Mesothelial cell of epicardium (in vitro differentiated cells): ENCODE measurements at places on chromosomes 12 and 14.
A peak's percentile ranks its signal among the peaks of the same experiment; 100 is the strongest.

- H3K27ac ChIP-seq, result no peak overlapping the region
- no peak for DNase-seq
- H3K4me3 ChIP-seq, result no peak overlapping the region
- no peaks in the 10 kb centered on the region for H3K4me1 ChIP-seq
- H3K27me3 ChIP-seq, result no peaks in the 10 kb centered on the region
These were observed 768.2 kb upstream of the ALG10B start for GRCh38 chr12:37548266-37548805.

DNA sequence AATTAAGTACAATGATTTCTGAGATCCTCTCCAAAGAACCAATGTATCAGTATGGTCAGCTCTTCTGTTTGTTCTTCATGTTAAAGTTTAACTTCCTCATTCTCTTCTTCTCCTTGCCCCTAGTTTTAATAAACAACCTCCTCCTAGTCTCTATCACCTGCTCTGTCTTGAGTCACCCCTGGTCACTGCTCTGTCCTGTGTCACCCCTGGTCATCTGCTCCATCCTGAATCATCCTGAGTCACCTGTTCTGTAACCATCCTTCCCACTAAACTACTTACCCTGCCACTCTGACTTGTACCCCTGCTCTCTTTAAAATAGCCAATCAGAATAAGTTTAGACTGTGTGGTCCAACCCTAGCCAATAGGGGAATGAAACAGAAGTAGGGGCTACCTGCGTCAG lies 100.5 kb downstream of the ALG10B start:
- no peak overlapping the region for H3K27ac ChIP-seq
- no peaks in the 10 kb centered on the region for H3K36me3 ChIP-seq
- no peaks in the 10 kb centered on the region for H3K27me3 ChIP-seq
- DNase-seq, result no peak
- no peak overlapping the region for H3K4me3 ChIP-seq
- H3K4me1 ChIP-seq, result no peaks in the 10 kb centered on the region

DNA sequence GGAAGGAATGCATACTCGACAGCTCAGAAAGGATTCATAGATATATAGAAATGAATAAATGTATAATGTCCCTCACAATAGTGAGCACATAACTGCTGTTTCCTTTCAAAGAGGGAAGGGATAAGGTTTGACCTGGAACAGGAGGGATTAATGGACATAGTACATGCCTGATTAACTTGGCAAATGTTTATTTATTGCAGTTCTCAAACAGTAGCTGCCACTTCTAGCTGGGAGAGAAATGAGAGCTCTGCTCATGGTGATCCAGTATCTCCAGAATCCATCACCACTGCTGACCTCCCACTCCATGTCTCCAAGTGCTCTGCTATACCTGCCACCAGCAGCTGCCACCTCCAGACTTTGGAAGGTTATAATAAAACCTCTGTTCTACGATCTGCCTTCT lies 108.1 kb downstream of the LRIG3 start:
- DNase-seq, result no peak
- no peaks in the 10 kb centered on the region for H3K27me3 ChIP-seq
- peaks cover 13% of the 10 kb centered on the region for H3K4me1 ChIP-seq
- no peaks in the 10 kb centered on the region for H3K36me3 ChIP-seq
- H3K27ac ChIP-seq, result no peak overlapping the region

DNA sequence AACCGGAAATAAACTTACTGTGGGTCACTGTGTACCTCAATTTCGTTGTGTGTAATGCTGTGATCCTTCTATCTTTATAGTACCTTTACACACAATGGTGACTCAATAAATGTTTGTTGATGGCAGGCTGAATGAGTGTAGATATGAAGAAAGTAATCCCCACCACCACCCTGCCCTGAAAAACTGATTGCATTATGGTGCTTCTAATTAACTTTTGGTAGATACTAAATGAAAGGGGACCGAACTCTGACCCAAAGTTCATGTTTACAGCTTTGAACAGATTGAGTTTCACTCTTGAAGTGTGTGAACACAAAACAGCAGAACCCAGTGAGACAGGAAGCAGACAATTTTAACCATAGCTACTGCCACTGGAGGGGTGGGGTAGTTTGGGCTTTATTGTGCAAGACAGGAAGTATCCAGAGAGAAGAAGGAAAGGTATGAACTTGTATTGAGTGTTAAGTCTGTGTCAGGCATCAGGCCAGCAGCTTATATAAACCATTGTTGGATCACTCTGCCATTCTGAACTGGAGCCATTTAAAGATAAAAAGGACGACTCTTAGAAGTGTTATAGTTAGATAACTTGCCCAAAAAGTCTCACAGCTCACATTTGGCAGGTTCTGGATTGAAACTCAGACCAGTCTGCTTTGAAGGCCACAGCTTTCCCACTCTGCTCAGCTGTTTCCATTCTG lies 197.0 kb upstream of the AMIGO2 start:
- peaks cover 12% of the 10 kb centered on the region for H3K4me1 ChIP-seq
- no peak overlapping the region for H3K4me3 ChIP-seq
- H3K36me3 ChIP-seq, result no peaks in the 10 kb centered on the region
- no peaks in the 10 kb centered on the region for H3K27me3 ChIP-seq

DNA sequence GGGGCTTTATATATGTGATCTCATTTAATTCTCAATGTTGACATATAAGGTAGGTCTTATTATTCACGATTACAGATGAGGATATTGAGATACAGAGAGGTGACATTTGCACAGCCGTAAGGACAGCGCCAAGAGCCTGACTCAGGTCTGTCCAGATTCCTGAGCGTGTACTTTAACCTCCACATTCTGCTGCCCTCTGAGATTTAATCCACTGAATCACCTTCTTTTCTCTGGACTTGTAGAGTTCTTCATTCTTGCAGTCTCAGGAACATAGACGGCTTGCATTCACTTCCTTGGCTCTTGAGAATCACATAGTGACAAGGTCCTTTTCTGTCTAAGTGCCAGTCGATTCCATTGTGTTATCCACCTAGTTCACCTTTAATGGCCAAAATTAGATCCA lies 141.0 kb upstream of the ARHGAP5 start:
- H3K4me3 ChIP-seq, result no peak overlapping the region
- H3K27ac ChIP-seq, result no peak overlapping the region
- H3K36me3 ChIP-seq, result no peaks in the 10 kb centered on the region
- no peak for DNase-seq
- peaks cover 16% of the 10 kb centered on the region for H3K4me1 ChIP-seq

GRCh38 chr14:97931273-97931672 lies 1134.1 kb downstream of the VRK1 start:
- H3K27me3 ChIP-seq, result peaks cover 10% of the 10 kb centered on the region
- H3K27ac ChIP-seq, result no peak overlapping the region
- no peak overlapping the region for H3K4me3 ChIP-seq
- H3K4me1 ChIP-seq, result peaks cover 7% of the 10 kb centered on the region

DNA sequence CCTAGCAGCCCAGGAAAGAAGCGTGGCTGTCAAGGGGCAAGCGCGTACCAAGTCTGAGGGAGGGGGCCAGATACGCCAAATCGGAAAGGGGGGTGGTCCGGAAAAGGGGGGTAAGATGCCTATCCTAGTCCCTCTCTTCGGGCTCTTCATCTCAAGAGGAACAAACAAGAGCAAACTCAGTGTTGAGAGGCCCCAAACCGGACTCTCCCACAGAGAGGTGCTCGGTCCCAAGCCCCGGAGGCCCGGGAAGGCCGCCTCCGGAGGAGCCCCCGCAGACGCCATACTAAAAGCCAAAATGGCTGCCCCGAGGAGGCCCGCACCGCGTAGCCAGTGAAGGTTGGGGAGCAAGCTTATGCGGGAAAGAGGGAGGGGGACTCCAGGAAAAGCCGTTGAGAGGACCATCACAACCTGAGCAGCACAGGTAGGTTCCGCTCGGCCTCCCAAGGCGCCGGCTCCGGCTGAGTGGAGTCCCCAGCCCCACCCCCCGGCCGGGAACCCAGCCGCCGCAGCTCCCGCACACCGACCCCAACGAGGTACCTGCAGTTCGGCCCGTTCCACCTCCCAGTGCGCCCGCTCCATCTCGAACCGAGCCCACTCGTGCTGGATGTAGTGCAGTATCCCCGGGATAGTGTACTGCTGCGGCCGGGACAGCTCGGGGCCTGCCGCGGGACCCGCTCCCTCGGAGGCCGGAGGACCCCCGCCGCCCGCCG lies at the start of gene AP4S1:
AP4S1 (plus strand) TSS at position 283 of the 710 bp plus-strand sequence. CDS start 40,548 bp downstream, outside the sequence.
- peak within 1 kb of the TSS; percentile 97 for H3K27ac ChIP-seq
- peak; percentile 63 for DNase-seq
- H3K27me3 ChIP-seq, result no peaks in the 10 kb centered on the region
- peaks cover 11% of the 10 kb centered on the region for H3K36me3 ChIP-seq
- peak within 1 kb of the TSS; percentile 77 for H3K4me3 ChIP-seq

DNA sequence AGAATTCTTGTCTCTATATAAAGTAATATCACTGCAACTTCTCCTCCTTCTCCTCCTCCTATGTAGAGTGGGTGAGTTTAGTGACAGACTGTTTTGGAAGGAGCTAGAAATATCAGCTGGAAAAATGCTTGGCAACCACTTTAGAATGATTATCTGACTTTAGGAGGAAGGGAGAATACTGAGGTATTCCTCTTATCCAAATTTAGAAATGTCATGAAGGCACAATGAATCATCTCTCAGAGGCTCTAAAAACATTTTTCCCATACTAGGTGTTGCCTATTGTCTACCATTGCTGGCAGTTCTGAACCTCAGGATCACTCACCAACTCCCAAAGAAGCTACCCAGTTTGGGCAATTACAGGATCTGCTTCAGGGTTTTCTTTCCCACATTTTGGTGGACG lies 306.6 kb upstream of the ATP2B1 start:
- H3K27ac ChIP-seq, result no peak overlapping the region
- H3K27me3 ChIP-seq, result no peaks in the 10 kb centered on the region
- DNase-seq, result no peak
- H3K4me1 ChIP-seq, result peaks cover 29% of the 10 kb centered on the region

DNA sequence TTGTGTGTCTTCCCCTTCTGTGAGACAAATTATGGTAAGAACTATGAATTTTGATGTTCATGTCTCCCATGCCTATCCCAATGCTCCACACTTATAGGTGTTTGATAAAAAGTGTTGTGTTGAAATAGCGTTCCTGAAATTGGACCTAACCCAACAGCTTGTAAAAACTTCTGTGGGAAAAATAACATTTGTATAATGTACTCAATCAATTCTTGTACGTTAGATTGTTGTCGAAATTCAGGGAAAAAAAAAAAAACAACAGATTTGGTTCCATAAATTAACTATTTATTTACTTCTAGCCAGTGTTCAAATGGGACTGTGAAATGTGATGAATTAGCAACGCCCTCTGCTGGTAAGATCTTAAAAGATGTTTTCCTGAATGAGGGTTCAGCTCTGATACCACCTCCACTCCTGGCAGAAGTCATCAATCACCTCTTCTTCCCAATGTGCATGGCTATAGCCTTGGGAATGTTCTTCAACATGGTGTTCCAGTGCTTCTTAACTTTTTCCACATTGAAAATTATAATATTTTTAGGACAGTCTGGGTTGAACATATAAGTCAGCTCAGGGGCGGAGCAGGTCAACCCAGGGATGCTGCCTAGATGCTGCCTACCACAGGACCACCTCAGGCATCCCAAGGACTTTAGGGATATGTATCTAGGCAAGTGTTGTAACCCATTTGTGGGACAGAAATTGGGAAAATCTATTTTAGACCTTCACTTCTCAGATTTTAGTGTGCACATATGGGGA lies 170.6 kb downstream of the OTOGL start:
- H3K4me1 ChIP-seq, result peaks cover 38% of the 10 kb centered on the region
- no peaks in the 10 kb centered on the region for H3K27me3 ChIP-seq
- DNase-seq, result no peak
- H3K36me3 ChIP-seq, result no peaks in the 10 kb centered on the region
- no peak overlapping the region for H3K4me3 ChIP-seq

- H3K27ac ChIP-seq, result no peak overlapping the region
- no peaks in the 10 kb centered on the region for H3K27me3 ChIP-seq
- H3K4me3 ChIP-seq, result no peak overlapping the region
- no peak for DNase-seq
- H3K4me1 ChIP-seq, result peaks cover 2% of the 10 kb centered on the region
These were observed 8.3 kb upstream of the RNU6-7 start for GRCh38 chr14:32193532-32193931.

GRCh38 chr12:18850752-18851151 lies 112.8 kb downstream of the CAPZA3 start:
- no peak overlapping the region for H3K27ac ChIP-seq
- H3K27me3 ChIP-seq, result peaks cover 1% of the 10 kb centered on the region
- DNase-seq, result no peak
- no peaks in the 10 kb centered on the region for H3K4me1 ChIP-seq
- no peak overlapping the region for H3K4me3 ChIP-seq
- no peaks in the 10 kb centered on the region for H3K36me3 ChIP-seq

DNA sequence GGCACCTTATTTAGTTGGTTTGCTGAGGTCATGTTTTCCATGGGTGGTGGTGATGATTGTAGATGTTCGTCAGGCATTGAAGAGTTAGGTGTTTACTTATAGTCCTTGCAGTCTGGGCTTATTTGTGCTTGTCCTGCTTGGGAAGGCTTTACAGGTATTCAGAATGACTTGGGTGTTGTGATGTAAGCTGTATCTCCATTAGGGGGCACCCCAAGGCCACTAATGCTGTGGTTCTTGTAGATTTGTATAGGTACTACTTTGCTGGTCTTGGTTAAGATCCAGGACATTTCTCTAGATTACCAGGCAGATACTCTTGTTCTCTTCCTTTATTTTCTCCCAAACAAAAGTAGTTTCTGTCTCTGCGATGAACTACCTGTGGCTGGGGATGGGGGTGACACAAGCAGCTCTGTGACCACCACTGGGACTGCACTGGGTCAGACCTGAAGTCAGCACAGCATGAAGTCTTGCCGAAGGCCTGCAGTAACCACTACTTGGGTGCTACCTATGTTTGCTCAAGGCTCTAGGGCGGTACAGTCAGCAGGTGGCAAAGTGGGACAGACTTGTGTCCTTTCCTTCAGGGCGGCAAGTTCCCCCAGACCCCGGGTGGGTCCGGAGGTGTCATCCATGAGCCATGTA lies 35.8 kb upstream of the FBXO33 start:
- peaks cover 7% of the 10 kb centered on the region for H3K27me3 ChIP-seq
- H3K4me3 ChIP-seq, result no peak overlapping the region
- H3K27ac ChIP-seq, result no peak overlapping the region
- no peaks in the 10 kb centered on the region for H3K4me1 ChIP-seq

DNA sequence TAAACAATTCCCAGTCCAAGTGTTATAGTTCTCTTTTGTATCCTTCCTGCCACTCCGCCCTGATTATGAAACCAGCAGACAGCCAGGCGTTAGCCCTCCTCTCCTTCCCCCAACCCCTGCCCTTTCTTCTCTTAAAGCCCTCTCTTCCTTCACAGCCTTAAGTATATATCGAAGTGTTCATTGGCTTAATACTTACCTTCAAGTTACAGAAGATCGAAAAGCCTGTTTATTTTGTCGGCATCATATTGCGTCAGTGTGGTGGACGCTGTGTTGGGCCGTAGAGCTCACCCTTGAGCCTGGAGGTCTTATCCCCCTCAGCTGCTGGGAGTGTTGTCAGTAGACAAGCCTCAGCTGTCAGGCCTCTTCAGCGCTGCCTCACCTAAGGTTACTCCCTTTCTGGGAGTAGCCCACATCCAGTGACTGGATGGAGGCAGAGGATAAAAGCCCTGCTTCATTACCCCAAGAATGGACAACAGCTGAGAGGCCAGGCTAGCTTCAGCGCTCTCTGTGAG lies 36.2 kb downstream of the CMAS start:
- no peak overlapping the region for H3K4me3 ChIP-seq
- DNase-seq, result no peak
- no peaks in the 10 kb centered on the region for H3K36me3 ChIP-seq
- H3K27me3 ChIP-seq, result no peaks in the 10 kb centered on the region
- H3K4me1 ChIP-seq, result no peaks in the 10 kb centered on the region

GRCh38 chr12:14473707-14474287 lies 93.9 kb downstream of the PLBD1 start:
- no peak overlapping the region for H3K27ac ChIP-seq
- no peaks in the 10 kb centered on the region for H3K27me3 ChIP-seq
- no peaks in the 10 kb centered on the region for H3K4me1 ChIP-seq
- peaks cover 82% of the 10 kb centered on the region for H3K36me3 ChIP-seq
- no peak for DNase-seq
